H9 (cell line): ENCODE measurements at places on chromosomes 3 and 15. TPM values are rescaled to one million over a fixed set of nuclear protein-coding genes. Genes with fewer than 3 reads are reported as not detected.

GRCh38 chr15:70422342-70422741 is 324.6 kb upstream of the TLE3 start:
- H3K36me3 ChIP-seq = no peaks in the 10 kb centered on the region
- H3K27me3 ChIP-seq = no peaks in the 10 kb centered on the region
- H3K27ac ChIP-seq = no peak overlapping the region
- DNase-seq = no peak
- H3K4me3 ChIP-seq = no peak overlapping the region

GRCh38 chr15:70241561-70242320 is 144.0 kb upstream of the TLE3 start:
- H3K27ac ChIP-seq = no peak overlapping the region
- no peaks in the 10 kb centered on the region for H3K4me1 ChIP-seq
- DNase-seq = no peak
- no peak overlapping the region; the same call in 2 of the 3 replicates for H3K4me3 ChIP-seq
- no peaks in the 10 kb centered on the region for H3K27me3 ChIP-seq
- H3K36me3 ChIP-seq = no peaks in the 10 kb centered on the region

DNA sequence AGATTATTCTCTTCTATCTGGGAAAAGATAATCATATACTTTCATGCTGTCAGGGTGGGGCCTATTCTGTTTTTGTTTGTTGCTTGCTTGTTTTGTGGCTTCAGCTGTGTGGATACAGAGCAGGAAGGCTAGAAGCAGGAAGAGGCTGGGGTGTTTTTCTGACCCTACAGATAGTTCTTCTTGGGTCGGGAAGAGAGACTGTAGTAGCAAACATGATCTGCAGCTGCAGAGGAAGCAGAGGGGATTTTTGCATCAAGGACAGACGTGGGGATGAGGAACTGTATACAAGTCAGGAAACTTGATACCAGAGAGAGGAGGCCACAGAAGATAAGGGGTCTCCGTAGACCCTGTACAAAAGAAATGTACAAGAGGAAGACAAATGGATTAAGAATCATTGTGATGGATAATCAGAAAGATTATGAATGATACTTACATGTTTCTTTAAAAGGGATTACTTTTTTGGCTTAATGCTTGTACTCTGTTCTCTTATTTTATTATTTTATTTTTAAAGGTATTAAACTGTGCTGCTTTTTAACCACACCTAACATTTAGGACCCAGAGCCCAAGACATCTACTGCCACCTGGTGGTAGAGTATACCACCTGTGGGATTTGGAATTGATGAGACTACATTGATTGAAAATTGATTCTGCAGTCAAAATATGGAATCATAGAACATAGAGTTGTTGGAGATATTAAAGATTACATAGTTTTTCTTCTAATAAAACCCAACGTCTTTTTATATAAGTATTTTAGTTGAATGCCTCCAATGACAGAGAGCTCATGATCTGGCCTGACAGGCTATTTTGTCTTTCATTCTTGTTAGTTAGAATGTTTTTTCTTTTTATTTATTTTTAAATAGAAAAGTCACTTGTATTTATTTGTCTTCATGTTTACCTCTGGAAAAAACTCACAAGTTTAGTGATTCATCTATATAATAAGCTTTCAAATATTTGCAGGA is 87.3 kb upstream of the ROPN1 start:
- H3K4me3 ChIP-seq = no peak overlapping the region
- no peaks in the 10 kb centered on the region for H3K36me3 ChIP-seq
- DNase-seq = no peak
- no peaks in the 10 kb centered on the region for H3K4me1 ChIP-seq
- H3K27ac ChIP-seq = no peak overlapping the region

GRCh38 chr15:19973718-19974117 is 567.9 kb downstream of the GOLGA6L6 start:
- no peak overlapping the region for H3K27ac ChIP-seq
- no peaks in the 10 kb centered on the region; the same call in 1 of the 3 replicates for H3K36me3 ChIP-seq
- no peak overlapping the region for H3K4me3 ChIP-seq
- no peak for DNase-seq

GRCh38 chr3:72829701-72830100 is 18.5 kb downstream of the SHQ1 start:
- peaks cover 10% of the 10 kb centered on the region for H3K36me3 ChIP-seq
- H3K4me1 ChIP-seq = no peaks in the 10 kb centered on the region
- no peaks in the 10 kb centered on the region for H3K27me3 ChIP-seq

DNA sequence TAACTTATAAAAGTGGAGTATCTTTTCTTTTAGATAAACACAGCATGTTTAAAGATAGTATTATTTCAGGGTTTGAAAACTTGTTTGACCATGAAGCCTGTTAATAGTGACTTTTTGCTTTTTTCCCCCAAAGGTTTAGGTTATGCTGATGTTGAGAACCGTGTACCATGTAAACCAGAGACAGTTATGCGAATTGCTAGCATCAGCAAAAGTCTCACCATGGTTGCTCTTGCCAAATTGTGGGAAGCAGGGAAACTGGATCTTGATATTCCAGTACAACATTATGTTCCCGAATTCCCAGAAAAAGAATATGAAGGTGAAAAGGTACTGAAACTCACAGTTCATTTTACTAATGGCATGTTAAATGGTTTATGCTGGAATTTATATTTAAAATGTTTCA is 5.1 kb downstream of the LACTB start:
- no peaks in the 10 kb centered on the region for H3K27me3 ChIP-seq
- H3K4me3 ChIP-seq = no peak overlapping the region
- DNase-seq = no peak
- H3K4me1 ChIP-seq = no peaks in the 10 kb centered on the region

GRCh38 chr15:96549136-96549535 is 218.6 kb downstream of the NR2F2 start:
- H3K4me1 ChIP-seq = no peaks in the 10 kb centered on the region
- no peak overlapping the region for H3K27ac ChIP-seq
- H3K27me3 ChIP-seq = no peaks in the 10 kb centered on the region
- no peak overlapping the region for H3K4me3 ChIP-seq

GRCh38 chr3:45644063-45644790 is 45.0 kb upstream of the SACM1L start:
- H3K27ac ChIP-seq = no peak overlapping the region
- no peak overlapping the region for H3K4me3 ChIP-seq
- peaks cover 13% of the 10 kb centered on the region for H3K4me1 ChIP-seq

- H3K4me3 ChIP-seq = no peak overlapping the region
- no peaks in the 10 kb centered on the region for H3K36me3 ChIP-seq
- DNase-seq = no peak
- H3K27me3 ChIP-seq = no peaks in the 10 kb centered on the region
Observed at GRCh38 chr3:128464188-128464587, 2.5 kb downstream of the DNAJB8 start.

- DNase-seq = no peak
- H3K4me1 ChIP-seq = peaks cover 2% of the 10 kb centered on the region; the same call in 1 of the 2 replicates
- H3K27ac ChIP-seq = no peak overlapping the region
- no peaks in the 10 kb centered on the region for H3K36me3 ChIP-seq
- H3K4me3 ChIP-seq = no peak overlapping the region
Observed at GRCh38 chr15:39243396-39243795, 337.5 kb upstream of the THBS1 start.

GRCh38 chr3:189961522-189962161 is 159.1 kb downstream of the P3H2 start:
- no peaks in the 10 kb centered on the region for H3K27me3 ChIP-seq
- peak; percentile 83 for DNase-seq
- H3K4me1 ChIP-seq = no peaks in the 10 kb centered on the region
- H3K27ac ChIP-seq = no peak overlapping the region
- no peak overlapping the region for H3K4me3 ChIP-seq

DNA sequence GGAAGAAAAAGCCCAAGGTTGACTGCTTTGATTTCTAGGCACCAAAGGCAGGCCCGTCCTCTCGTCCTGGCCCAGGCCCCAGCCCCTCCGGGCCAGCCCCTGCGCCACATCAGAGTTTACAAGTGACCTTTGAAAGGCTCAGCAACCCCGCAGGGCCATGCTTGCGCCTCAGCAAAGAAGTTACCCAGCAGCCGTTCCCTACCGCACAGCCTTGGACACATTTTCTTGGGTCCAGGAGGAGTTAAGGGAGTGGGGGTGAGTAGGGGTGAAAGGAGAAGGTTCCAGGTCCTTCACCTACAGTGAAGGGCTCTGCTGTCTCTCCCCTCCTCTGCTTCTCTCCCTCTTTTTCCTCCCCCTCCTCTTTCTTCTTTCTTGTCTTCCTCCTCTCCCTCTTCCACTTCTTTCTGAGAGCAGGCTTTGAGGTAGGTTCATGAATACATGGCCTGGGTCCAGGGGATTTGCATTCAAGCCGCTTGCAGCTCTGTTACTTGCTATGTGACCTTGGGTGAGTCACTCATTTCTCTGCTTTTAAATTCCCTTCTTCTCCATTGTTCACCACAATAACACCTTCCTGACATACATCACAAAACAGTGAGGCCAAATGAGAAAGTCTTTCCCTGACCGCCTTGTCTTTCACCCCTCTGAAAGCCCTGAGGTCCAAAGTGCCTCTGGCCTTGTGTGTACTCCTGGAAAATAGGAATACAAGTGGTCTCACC is 223.3 kb upstream of the TPRG1 start:
- H3K4me1 ChIP-seq = peaks cover 9% of the 10 kb centered on the region
- peak overlapping the region; percentile 77 for H3K4me3 ChIP-seq
- peak overlapping the region; percentile 1 for H3K27ac ChIP-seq
- H3K36me3 ChIP-seq = no peaks in the 10 kb centered on the region
- H3K27me3 ChIP-seq = no peaks in the 10 kb centered on the region
- DNase-seq = no peak

DNA sequence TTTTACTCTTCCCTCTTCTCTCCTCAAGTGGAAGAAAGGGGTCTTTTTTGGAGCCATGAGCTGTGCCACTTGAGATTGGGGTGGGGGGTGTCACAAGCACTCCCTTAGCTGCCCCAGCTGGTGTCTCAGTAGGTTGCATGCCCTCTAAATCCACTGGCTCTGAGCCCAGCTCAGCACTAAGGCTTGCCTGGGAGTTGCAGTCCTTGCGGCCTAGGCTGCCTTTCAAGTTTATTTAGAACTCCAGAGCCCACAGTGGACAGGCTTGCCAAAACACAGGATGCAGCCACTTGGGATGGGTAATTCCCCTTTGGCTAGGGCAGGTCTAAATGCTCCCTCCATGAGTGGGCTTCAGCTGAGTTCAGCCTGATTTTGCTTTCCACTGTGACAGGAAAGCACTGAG is 24.7 kb downstream of the C3orf20 start:
- H3K36me3 ChIP-seq = no peaks in the 10 kb centered on the region
- no peak overlapping the region for H3K4me3 ChIP-seq
- no peak for DNase-seq

GRCh38 chr3:197001972-197002700 is 27.5 kb downstream of the MELTF start:
- peaks cover 9% of the 10 kb centered on the region; the same call in 1 of the 2 replicates for H3K27me3 ChIP-seq
- peak overlapping the region; percentile 78 for H3K4me3 ChIP-seq
- no peak overlapping the region for H3K27ac ChIP-seq

GRCh38 chr3:70006089-70006488 is 6.6 kb downstream of the SAMMSON start:
- H3K27me3 ChIP-seq = no peaks in the 10 kb centered on the region
- no peaks in the 10 kb centered on the region for H3K4me1 ChIP-seq
- H3K36me3 ChIP-seq = no peaks in the 10 kb centered on the region
- no peak overlapping the region for H3K4me3 ChIP-seq
- DNase-seq = no peak
- H3K27ac ChIP-seq = no peak overlapping the region

Gene CFAP91
- total RNA-seq = 2.2 and 2.3 TPM in 2 replicates

Gene NIT2
- 26.4 and 26.6 TPM in 2 replicates for total RNA-seq

Gene HCN4
- total RNA-seq = 10.5 and 10.6 TPM in 2 replicates

Gene ATP13A5
- total RNA-seq = not detected in 2 replicates

Gene STXBP5L
- 4.4 and 4.7 TPM in 2 replicates for total RNA-seq
